Fibroblast of skin of right biceps (primary cell): ENCODE measurements at places on chromosomes 3 and 15.

GRCh38 chr3:194181612-194182529, 45.9 kb downstream of the HES1 start:
- peak; percentile 25 for DNase-seq

GRCh38 chr3:11154953-11155325, 646 bp downstream of the HRH1 start:
- DNase-seq: peak; percentile 40

DNA sequence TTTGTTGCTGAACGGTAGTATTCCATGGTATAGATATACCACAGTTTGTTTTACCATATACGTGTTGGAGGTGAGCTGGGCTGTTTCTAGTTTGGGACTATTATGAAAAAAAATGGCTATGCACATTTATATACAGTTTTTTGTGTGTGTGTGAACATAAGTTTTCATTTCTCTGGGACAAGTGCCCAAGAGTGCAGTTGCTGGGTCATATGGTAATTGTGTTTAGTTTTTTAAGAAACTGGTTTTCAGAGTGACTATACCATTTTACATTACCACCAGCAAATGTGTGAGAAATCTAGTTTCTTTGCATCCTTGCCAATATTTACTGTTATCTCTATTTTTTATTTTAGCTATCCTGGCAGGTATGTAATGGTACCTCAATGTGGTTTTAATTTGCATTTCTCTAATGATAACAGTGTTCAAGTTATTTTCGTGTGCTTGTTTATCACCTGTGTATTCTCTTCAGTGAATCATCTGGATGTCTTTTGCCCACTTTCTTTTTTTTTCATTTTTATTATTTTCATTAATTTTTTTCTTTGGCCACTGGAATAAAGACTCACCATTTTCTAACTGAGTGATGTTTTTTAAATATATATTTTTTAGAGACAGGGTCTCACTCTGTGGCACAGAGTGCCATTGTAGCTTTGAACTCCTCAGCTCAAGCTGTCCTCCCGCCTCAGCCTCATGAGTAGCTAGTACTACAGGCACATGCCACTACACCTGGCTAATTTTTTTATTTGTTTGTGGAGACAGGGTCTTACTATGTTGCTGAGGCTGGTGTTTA, 75.3 kb downstream of the ZNF609 start:
- no peak for DNase-seq

GRCh38 chr15:48915861-48916260, 37.9 kb downstream of the EID1 start:
- DNase-seq: no peak

DNA sequence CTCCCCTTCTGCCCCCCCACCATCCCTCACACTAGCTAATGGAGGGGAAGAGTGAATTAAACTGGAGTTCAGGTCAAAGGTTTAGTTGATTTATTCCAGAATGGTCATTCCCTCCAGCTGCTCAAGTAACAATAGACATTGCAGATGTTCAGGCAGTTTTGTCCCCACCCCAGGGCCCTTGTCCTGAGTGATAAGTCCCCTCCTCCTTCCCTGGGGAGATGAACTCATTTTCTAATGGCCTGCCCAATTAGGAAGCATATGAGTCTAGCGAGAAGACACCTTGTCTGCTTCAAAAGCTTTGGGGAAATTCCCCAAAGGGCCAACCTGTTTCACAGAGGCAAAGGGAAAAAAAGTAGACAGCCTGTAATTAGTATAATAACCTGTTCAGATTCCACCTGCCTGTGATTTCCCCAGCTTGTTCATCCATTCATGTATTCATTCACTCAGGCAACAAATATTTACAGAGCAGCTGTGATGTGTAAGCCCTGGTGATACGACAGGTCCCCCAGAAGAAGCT, 165.3 kb downstream of the SHQ1 start:
- DNase-seq: no peak

DNA sequence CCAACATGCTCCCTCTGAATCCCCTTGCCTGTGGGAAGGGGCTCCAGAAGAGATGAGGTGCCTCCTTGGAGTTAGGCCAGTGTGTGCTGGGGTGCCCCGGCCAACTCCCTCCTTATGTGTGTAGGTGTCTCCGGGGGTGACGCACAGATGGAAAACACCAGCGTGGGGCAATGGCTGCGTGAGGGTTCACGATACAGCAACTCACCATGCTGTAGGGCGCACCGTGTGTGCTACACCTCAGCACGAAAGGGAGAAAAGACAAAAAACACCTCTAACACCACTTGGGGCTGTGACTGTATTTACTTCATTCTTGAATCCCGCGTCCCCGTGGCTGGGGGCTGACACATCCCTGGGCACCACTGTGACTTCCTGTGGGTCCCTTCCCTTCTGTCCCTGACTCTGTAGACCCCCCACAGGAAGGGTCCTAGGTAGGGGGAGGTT, 1.6 kb upstream of the CALML4 start:
- DNase-seq: no peak
